ENCODE measurements at places on chromosomes 11 and 22.

DNA sequence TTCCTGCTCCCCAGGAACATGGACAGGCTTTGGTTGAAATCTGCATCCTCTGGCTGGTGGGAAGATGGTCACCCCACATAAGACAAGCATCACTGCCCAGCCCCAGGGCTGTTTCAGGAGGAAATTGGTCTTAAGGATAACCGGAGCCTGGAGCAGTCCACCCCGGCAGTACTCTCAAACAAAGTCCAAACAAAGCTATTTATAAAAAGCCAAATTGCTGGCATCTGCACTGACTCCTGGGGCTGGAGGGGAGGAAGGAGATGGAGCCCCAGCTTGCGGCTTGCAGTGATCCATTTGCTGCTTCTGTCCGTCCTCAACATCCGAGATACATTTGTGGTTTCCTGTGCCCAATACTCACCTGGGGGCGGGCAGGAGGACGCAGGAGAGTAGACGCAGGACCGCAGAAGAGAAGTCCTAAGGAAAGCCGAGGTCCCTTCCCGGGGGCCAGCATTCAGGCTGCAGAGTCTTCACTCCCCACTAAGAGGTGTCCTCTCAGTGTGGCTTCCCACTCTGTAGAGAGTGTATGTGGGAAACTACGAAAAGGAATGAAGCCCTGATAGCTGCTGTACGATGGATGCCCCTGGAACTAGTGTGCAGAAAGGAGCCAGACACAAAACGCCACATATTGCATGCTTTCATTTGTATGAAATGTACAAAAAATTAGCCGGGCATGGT is 107.3 kb upstream of the FGF3 start:
- no peak for DNase-seq

DNA sequence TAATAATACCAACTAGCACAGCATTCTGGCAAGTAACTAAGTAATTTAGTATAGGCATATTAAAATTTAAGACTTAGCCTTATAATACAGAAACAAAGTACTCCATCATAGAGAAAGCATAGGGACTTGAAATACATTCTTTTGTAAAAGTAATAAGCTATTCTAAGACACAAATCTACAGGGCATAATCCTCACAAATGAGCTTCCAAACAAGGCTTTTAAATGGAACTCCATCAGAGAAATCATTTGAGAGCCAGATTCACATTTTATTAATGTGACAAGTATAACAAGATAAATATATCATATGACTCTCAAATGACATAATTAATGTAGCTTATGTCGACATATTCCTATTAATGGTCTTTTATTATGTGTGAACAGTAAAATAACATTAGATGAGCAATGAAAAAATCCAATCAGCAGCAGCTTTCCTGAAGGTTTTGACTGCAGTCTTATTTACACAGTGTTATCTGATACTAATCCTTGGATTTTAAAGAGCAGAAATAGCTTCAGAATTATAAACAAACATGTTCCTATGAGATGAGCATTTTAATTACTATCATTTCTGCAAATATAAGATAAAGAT is 241.4 kb downstream of the TTC28 start:
- no peak for DNase-seq

GRCh38 chr22:49183208-49183825 is 644.4 kb downstream of the BRD1 start:
- DNase-seq: no peak

DNA sequence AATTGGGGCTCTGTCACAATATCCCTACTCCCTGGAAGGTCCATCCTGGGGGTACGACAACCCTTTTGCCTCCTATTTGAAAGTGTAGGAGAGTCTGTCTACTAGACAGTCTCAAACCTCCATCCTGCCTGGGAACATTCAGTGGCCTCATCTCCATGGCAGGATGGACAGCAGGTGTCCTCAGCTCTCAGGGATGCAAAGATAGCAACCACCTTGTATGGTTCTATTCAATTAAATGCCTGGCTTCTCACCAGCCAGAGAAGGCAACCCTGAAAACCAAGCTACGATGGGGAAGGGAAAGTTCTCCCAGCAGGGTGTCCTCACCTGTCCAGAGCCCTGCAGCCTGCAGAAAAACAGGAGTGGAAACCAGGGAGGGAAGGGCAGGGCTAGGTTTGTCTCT is 164.9 kb downstream of the MIAT start:
- DNase-seq: no peak

- peak; percentile 51 for DNase-seq
Observed at GRCh38 chr22:42661985-42662831, 13.0 kb upstream of the CYB5R3 start.

DNA sequence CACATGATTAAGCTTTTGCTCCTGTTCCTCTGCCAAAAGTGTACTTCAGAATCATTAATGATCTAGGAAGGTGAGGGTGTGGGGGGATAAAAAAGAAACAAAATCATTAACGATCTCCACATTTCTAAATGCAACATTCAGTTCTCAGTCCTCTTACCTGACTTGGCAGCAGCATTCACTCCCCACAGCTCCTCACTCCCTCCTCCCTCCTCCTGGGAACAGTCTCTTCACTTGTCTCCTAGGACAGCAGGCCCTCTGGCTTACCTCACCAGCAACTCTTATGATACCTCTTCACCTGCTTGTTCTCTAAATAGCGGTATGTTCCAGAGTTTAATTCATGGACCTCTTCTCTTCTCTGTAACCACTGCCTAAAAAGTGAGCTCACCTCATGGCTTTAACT is 56.5 kb upstream of the APOA1 start:
- no peak for DNase-seq

Measured in substantia nigra (tissue), 51 donors.